CD4-positive, alpha-beta T cell treated with Interleukin-6 for 4 hours (primary cell): ENCODE measurements at places on chromosomes 4 and X.

- peak; percentile 51 for DNase-seq
Observed at GRCh38 chrX:38804682-38805431, 3.6 kb downstream of the MID1IP1 start.

DNA sequence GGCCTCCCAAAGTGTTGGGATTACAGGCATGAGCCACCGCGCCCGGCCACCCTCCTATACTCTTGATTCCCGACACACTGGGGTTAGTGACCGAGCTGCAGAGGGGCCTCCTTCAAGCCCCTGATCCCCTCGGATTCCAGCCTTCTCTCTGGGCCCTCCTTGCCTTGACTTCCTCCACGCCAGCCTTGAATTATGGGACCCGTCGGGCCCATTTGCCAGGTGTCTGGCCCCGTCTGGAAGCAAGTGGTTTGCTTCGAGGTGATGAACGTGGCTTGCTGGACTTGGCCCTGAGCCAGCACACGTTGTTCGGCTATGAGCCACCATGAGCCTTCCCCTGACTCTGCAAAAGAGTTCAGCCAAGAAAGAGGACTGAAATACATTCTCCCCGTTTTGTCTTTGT lies 37.4 kb upstream of the GRPEL1 start:
- DNase-seq: no peak

DNA sequence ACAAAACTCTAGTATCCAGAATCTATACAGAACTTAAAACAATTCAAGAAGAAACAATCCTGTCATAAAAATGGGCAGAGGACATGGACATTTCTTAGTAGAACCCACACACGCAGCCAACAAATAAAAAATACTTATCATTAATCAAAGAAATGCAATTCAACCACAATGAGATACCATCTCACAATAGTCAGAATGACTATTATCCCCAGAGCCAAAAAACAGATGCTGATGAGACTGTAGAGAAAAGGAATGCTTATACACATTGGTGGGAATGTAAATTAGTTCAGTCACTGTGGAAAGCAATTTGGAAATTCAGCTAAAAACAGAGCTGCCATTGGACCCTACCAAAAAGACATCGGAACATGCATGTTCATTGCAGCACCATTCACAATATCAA lies 37.9 kb downstream of the RAB40AL start:
- DNase-seq: no peak

GRCh38 chr4:185079271-185079905 lies 61.1 kb downstream of the HELT start:
- no peak for DNase-seq

- DNase-seq: no peak
Observed at GRCh38 chrX:15464704-15465103, 28.4 kb downstream of the PIR start.

DNA sequence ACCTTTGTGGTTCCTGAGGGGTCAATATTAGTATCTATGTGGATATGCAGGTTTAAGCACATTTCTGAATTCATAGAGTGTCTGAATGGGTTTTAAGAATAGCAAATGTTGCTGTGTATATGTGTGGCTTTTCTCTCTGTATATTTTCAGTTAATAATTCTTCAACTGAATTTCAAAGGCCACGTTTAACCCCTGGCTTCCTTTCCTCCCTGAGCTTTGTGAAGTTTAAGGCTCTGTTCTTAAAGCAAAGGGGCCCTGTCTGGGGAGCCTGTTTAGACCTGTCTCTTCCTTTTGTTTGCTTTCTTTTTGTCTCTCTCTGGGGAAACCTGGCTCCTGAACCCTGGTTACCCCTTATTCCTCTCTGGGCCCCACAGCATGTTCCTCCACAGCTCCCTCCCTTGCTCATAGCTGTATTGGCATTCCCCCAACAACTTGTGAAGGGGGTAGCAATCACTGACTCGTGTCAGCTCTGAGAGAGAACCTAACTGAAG lies 139.1 kb downstream of the COL4A6 start:
- DNase-seq: no peak

DNA sequence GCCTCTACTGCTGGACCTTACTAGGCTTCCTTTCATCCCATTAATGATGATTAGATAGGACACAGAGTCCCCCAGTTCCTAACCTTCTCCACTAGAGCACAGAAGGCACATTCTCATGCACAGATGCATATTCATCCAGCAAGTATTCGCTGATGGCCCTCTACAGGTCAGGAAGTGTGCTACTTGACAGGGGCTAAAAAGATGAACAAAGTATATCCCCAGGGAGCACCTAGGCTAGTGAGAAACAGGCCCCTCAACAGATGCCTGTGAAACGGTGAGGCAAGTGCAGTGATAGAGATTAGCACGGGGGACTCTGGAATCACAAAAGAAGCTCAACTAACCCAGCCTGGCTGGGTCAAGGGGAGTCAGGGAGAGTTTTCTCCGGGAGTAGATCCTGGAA lies 95.8 kb downstream of the MGST2 start:
- no peak for DNase-seq

- DNase-seq: no peak
Observed at GRCh38 chr4:7322166-7322991, 112.4 kb downstream of the PSAPL1 start.

DNA sequence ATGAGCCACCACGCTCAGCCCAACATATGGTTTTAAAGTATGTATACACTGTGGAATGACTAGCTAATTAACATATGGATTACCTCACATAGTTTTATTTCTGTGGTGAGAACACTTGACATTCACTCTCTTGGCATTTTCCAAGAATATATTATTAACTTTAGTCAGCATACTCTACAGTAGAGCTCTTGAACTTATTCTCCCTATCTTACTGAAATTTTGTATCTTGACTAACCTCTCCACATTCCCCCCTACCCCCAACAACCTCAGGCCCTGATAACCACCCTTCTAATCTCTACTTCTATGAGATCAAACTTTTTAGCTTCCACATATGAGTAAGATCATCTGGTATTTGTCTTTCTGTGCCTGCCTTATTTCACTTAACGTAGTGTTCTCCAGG lies 38.6 kb upstream of the AGA start:
- no peak for DNase-seq

DNA sequence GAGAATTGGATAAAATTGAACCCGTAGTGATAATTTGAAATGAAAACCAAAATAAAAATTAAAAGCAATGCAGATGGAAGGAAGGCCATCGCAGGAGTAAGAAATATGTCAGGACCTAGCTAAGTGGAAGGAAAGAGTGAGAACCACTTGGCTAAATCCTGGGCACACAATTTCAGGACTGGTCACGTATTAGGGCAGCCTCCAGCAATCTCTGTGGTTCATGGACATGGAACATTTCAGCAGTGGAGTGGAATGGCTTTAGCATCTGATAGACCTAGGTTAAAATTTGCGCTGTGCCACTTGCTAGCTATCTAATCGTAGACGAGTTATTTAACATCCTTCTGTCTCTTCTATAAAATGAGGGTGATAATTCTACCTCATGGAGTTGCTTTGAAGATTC lies 71.1 kb downstream of the DCK start:
- no peak for DNase-seq

GRCh38 chrX:21438792-21439191 lies 64.6 kb downstream of the CNKSR2 start:
- no peak for DNase-seq

DNA sequence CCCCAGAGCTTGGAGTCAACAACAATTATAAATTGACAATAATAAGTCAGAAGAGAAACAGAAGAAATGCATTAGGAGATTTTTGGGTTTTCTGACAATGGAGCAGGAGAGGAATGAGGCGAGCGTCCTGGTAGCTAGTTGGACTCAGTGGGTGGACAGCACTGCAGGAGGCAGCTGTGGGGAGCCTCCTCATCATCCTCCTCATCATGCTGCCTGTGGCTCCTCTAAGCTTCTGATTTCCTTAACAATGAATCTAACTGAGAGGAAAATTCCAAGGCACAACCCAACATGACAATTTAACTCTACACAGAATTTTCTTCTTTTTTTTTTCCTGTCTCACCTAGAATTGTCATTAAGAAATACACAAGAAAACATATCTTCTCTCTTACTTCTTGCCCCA lies 357.1 kb upstream of the NOCT start:
- DNase-seq: no peak

DNA sequence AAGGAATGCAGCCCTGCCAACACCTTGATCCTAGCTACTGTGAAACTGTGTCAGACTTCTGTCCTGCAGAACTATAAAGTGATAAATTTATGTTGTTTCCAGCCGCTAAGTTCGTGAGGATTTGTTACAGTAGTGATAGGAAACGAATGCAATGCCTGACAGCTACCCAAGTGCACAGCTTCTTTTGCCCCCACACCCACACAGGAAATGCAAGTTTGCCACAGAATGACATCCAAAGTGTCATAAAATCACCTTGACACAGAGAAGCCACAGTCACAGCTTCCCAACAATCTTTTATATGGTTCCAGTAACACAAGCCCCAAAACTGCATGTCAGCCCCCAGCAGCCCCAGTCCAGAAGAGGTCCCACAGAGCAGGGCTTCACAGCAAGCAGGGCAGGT lies 216.9 kb upstream of the S100G start:
- peak; percentile 37 for DNase-seq

DNA sequence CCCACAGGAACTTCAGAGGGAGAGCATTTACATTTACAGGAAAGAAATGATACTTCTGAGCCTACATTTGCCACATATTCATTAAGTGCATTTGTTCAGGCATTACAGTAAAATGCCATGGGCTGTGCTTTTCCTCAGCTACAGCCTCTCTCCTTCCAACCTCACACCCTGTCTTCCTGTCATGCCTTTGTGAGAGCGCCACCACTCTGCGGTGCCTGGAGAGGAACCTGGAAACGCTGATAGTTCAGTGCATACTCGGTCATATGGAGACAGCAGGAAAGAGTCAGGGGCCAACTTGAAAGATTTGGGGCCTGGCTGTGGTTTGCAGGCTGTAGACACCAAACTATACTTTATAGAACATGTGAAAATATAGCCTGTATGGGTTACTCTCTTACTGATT lies 40.5 kb downstream of the NFKB1 start:
- peak; percentile 17 for DNase-seq

- DNase-seq: no peak
Observed at GRCh38 chr4:12933760-12934221, 550.3 kb downstream of the RAB28 start.

DNA sequence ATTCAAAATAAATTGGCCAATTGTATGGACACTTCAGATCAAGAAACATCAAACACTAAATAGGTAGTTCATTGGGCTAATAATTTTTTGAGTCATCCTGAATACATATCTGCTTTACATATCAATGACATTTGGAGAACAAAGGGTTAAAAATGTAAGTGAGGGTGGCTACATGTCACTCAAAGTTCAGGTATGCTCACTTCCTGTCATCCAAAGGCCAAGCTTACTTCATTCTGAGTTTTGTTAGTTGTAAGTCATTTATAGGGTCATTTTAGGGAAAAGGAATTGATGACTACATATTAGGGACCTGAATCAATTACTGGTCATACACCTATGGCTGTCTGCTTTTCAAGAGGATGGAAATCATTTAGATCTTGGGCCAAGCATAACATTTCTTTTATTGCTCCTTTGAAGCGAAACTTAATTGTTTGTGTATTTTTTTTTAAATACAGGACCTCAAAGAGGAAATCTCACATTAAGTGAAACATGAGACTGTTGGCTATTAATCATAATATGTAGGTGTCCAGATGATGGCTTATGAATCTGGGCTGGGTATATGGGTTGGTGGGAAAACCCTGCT lies 119.2 kb upstream of the LEF1 start:
- no peak for DNase-seq

- DNase-seq: no peak
Observed at GRCh38 chr4:133154725-133155124, 5.6 kb downstream of the PCDH10 start.

DNA sequence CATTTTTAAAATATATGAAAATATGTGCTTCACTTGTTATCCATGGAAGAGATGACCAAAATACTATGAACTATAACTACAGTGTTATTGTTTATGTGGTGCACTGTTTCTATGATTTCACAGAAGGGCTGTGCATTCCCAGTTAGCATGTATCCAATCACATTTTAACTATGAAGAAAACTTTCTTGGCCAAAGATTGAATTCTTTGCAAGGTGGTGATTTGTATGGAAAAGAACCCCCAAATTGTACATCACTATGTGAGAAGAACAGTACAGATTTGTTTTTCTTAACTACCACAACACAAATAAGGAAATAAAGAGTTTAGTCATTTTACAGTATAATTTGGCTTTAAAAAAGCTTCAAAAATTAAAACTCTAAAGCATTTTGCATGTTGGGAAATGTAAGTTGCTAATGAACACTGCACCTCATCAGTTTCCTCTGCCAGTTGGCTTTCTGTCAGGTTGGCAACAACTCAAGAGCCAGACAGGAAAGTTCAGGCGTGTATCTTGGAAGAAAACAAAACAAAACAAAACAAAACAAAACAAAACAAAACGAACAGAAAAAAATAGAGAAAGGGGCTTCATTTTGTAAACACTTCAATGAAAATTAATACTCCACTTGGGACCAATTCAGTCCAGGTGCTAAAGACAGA lies 237.0 kb downstream of the SCFD2 start:
- DNase-seq: no peak

DNA sequence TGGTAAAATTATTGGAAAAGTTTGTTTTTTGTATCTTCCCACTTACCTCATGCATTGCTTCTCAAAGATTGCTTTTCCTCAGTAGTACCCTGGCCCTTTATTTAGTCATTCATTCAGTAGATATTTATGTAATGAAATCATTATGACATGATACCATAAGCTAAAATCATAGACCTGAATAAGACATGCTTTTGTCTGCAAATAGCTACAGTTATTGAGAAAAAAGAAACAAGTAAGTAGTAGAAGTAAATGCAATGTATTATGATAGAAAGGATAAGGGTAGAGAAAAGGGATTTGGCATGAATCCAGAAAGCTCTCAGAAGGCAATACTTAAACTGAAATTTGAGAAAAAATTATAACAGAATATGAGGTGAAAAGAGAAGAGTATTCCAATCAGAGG lies 352.5 kb downstream of the GPM6A start:
- DNase-seq: no peak

- no peak for DNase-seq
Observed at GRCh38 chrX:109728173-109728535, 4.9 kb downstream of the ACSL4 start.

DNA sequence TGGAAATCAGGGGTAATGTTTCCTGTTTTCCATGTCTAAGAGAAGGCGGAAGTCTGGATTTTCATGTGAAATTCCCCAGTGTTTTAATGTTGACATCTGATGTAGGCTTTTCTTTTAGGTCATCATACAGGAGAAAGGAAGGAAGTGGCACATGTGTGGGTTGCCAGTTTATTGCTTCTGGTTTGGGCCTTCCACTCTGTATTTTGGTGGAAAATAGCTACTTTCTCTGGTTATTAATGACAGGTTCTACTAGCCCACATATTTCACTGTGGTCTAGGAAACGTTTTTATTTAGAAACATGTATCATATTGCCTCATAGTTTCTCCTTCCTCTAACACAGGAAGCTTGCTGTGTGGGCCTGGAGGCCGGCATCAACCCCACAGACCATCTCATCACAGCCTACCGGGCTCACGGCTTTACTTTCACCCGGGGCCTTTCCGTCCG lies 7.2 kb downstream of the PDHA1 start:
- no peak for DNase-seq
